ENCODE measurements at places on chromosomes 2 and 18.

DNA sequence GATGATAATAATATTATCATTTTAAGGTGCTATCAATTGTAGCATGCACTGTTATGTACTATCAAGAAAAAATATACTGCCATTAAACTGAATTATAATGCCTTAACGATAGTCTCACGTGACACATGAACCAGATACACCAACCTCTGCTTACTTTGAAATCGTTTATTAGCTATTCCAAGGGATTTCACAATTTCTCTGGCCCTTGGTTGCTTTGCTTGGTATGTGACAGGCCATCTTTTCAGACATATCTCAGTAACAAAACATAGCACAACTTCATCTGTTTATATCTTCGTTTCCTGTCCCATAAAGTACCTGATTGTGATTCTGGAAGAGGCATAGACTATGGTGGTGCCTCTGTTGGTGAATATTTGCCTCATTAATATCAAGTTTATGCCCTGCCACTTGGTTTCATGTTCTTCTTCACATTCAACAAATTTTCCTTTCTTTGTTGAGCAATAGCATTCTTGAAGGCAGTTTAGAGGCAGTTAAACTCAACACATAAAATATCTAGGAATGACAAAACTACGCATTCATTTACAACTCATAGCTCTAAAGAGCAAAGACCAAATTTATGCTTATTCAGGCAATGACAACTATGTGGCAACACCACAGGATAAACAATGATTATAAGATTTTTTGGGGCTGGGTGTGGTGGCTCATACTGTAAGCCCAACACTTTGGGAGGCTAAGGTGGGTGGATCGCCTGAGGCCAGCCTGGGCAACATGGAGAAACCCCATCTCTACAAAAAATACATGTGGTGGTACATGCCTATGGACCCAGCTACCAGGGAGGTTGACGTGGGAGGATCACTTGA is 84.3 kb downstream of the MCFD2 start:
- DNase-seq, result no peak

GRCh38 chr18:34970106-34970505 is 71.1 kb upstream of the MAPRE2 start:
- no peak for DNase-seq

GRCh38 chr2:34159901-34160300 is 560.8 kb upstream of the FAM98A start:
- no peak for DNase-seq

GRCh38 chr2:237864940-237865622 is 5.7 kb downstream of the RAMP1 start:
- no peak for DNase-seq

DNA sequence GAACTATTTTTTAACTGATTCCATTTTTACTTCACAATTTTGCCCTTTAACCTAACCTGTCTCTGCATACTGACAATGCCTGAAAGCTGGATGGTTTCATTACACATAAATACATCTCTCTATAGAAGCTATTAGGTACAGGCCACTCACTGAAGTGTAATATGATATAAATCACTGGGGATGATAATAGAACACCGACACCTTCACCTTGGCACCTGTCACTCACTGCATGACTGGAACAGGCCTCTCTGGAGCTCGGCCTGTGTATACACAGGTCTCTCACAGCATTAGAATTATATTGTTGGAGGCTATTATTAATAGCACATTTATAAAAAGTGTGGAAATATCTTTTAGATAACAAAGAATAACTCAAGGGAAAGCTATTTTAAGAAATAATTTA is 138.2 kb downstream of the TMEM131 start:
- DNase-seq, result no peak

- no peak for DNase-seq
Observed at GRCh38 chr2:164363646-164364045, 257.6 kb downstream of the GRB14 start.

DNA sequence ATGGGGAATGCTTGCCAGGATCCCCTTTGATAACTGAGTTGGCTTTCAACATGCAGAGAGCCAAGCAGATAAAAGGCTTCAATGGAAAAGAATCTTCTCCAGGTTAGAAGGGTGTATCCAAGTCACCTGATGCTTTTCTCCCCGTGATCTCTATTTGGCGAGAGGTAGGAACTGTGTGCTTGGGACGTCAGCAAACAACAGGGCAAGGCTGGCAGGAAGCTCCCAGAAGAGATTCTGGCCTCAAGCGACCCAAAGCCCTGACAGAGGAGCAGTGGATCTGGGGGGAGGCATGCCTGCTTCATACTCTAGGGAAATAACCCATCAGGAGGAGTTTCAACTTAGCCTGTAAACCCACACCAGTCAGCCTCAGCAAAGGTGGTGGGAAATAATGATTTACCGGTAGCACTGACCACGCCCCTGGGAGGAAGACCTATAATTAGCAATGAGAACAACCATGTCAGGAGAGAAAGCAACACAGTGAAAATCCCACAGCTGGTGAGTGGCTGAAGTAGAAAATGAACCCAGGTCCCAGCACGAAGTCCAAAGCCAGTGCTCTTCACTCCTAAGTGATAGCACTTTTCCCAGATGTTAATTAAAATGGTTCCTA is 76.3 kb upstream of the SEC11C start:
- DNase-seq, result no peak

DNA sequence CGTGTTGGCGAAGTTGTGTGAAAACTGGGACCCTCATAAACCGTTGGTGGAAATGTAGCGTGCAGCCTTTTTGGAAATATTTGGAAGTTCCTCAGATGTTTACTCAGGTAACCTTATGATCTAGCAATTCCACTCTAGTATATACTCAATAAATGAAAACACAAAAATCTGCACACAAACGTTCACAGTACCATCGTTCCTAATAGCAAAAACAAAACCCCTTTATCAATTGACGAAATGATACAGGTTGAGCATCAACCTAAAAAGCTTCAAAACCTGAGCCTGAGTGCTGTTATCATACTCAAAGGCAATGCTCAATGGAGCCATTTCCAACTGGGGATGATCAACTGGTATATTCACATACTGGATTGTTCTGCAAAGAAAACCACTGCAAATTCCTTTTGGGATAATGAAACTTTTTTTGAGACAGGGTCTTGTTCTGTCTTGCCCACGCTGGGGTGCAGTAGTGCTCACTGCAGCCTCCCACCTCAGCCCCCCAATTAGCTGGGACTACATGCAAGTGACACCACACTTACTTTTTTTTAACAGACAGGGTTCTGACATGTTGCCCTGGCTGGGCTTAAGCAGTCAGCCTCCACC is 777 bp upstream of the C18orf32 start:
- peak; percentile 13 for DNase-seq

DNA sequence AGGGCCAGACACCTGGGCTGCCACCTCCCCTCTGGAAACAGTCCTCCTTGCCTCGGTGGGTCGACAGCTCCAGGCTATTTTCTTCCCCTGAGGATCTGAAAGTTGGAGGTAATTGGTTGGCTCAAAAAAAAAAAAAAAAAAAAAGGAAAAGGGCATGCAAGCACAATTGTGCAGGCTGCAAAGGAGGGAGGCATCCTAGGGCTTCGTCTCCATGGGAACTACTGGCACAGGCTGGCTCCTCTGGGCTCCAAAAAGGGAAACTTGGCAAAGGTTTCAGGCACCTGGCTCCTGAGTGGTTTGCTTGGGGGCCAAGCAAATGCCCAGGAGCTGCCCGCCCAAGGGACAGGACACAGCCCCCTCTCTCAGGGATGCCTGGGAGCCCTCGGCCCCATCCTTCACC is 1.1 kb upstream of the KCNIP3 start:
- DNase-seq, result no peak

DNA sequence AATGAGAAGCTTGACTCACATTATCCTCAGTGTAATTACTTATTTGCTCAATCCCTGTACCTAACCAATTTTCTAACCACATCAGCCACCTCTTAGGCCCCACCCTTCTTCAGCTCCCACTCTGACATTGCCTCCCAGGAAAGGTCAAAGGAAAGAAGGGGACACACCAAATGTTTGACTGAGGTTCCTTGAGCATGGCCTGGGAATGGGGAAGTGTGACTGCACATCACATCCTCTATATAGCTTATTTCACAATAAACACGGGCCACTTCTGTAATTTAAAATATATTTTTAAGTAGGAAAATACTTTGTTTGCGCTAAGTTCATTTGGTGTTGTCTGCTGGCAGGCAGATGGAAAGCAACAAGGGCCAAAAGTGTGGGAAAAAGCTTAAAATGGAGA is 3.0 kb upstream of the FIGLA start:
- no peak for DNase-seq

- DNase-seq, result no peak
Observed at GRCh38 chr2:23828256-23828980, 98.5 kb downstream of the ATAD2B start.

Data from activated CD4-positive, alpha-beta T cell treated with anti-CD3 and anti-CD28 coated beads, Interleukin-2, amount 50 U/mL, for 48 hours (primary cell).